Ovary (tissue), 10 donors: ENCODE measurements at places on chromosomes 2 and 18. TPM values are rescaled to one million over a fixed set of nuclear protein-coding genes. Genes with fewer than 3 reads are reported as not detected.

The ABHD3 gene
- total RNA-seq = 6.7 TPM

The AGFG1 gene
- total RNA-seq = 26.2 TPM

The OTOF gene
- not detected for total RNA-seq

The MARCHF4 gene
- total RNA-seq = not detected

The GAL3ST2 gene
- not detected for total RNA-seq

The CETN1 gene
- not detected for total RNA-seq

The RGPD3 gene
- total RNA-seq = 0.15 TPM

The FAP gene
- total RNA-seq = 2.2 TPM

The GPR75 gene
- 3.2 TPM for total RNA-seq

The ANXA4 gene
- total RNA-seq = 73.3 TPM

The FLACC1 gene
- 0.71 TPM for total RNA-seq

The VWA3B gene
- 15.7 TPM for total RNA-seq

The PLGLB1 gene
- 2.3 TPM for total RNA-seq

The PDE11A gene
- 0.92 TPM for total RNA-seq

The ZBTB7C gene
- total RNA-seq = 20.1 TPM

The UNC80 gene
- 1.1 TPM for total RNA-seq

DNA sequence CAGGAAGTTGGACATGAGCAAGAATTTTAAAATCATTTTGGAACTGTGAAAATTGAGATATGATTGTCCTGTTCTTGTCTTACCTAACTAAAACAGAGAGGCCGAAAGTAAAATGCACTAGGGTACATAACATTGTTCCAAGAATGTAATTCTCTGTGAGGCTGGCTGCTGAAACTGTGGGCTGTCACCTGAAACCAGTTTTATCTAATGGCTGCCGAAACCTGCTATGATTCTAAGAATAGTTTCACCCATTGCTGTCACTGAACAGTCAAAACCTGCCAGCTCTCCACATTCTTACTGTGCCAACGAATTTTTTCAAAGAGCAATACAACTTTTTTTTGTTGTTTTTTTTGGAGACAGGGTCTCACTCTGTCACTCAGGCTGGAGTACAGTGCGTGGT is 119.3 kb upstream of the ZSWIM2 start:
- no peak for DNase-seq

- no peak for DNase-seq
Measured at GRCh38 chr2:223721746-223722145, 115.6 kb downstream of the AP1S3 start.

DNA sequence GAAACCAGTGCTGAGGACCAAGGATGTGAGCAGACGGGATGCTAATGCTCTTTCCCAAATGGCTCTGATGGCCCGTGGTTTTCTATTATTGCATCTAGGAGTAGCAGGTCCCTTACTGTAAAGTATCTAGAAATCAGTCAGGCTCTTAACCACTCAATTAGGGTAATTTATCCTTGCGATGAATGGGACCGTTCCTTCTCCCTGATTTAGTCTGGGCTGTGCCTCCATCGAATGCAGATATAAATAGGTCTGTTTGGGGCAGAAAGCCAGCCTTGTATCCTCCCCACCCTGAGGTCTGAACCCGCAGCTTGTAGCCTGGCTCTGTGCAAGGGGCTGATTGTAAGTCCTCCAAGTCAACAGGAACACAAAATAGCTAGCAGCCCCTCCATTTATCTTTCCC is 9.5 kb upstream of the SMARCAL1 start:
- DNase-seq = no peak

DNA sequence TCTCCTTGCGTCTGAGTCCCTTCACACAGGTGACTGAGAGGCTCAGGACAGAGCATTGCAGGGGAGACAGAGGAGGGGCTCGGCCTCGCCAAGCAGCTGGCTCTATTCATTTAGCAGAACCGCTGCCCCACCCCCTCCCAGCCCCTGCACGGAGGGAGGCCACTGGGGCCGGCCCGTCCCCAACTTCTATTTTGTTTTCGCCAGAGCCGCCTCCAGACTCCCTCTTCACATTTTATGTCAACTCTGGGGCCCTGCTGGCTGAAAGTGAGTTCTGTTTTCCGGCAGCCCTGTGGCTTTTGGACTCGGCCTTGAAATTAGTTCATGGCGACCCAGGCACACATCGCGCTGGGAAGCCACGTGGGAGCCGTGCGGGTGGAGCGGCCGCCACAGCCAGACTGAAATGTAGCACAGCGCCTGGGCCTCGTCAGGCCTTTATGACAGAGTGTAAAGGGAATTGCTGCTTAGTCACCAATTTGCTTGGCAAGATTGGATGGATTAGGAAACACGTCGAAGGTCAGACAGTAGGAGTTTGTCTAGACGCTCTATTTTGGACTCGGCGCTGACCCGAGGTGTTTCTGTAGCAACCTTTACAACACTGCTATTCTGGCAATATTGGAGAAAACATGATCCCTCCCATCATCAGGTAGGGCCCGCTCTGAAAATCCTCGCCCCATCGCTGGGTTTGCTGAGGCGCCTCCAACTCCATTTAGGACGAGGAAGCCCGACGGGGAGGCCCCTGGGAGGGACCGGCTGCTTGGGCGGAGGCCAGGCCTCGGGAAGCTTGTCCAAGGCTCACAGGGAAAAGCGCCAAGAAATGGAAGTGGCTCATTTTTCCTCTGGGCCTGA is 90.7 kb upstream of the CTDP1 start:
- DNase-seq = peak; percentile 94

DNA sequence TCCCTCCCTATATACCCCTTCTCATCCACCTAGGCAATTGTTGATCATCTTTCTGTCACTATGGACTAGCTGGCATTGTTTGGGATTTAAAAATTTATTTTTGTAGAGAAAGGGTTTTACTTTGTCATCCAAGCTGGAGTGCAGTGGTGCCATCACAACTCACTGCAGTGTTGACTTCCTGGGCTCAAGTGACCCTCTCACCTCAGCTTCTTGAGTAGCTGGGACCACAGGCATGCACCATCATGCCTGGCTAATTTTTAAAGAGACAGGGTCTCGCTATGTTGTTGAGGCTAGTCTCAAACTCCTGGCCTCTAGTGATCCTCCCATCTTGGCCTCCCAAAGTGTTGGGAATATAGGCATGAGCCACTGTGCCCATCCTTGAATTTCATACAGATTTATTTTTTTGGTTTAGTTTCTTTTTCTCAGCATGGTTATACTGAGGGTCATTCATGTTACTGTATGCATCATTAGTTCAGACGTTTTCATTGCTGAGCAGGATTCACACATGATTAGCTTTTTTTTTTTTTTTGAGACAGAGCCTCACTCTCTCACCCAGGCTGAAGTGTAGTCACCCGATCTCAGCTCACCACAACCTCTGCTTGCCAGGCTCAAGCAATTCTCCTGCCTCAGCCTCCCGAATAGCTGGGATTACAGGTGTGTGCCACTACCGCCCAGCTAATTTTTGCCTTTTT is 8.6 kb upstream of the PCARE start:
- DNase-seq = no peak

DNA sequence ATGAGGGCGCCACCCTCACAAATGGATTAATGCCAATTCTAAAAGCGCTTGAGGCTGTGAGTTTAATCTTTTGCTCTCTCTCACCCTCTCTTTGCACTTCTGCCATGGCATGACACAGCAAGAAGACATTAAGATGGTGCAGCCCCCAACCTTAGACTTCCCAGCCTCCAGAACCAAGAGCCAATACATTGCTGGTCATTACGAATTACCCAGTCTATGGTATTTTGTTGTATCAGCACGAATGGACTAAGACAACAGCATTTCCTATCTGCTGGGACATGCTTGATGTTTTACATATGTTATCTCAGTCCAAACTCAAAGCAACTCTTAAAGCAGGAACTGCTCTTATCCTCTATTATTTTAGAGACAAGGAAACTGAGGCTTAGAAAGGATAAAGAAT is 222.9 kb downstream of the STK39 start:
- no peak for DNase-seq

- no peak for DNase-seq
Measured at GRCh38 chr2:47174733-47175361, 19.7 kb upstream of the STPG4 start.

- DNase-seq = no peak
Measured at GRCh38 chr2:144382849-144383248, 137.1 kb downstream of the ZEB2 start.

DNA sequence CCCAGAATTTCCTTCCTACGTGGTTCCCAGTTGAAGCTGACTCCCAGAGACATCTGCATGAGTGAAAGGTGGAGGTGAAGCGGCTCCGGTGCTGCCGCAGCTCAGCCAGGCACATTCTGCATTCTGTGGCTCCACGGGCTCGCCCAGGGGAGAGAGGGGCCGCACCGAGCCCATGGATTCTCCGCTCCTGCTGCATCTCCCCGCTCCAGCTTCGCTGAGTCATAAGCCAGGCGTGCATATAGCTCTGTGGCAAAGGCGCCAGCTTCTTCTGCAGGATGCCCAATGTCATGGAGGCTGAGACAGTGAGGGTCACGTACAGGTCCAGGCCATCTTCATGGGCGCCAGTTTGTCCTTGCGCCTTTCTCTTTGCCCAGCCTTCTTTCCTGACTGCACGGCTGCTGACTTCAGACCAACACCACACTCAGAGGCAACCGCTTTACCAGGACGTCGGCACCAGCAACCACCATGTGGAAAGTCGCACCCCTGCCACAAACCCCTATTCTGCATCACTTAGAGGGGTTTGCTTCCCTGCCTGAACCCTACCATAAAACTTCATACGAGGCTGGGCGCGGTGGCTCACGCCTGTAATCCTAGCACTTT is 215.7 kb downstream of the MGAT5 start:
- no peak for DNase-seq

GRCh38 chr2:157990173-157990572 is 111.5 kb upstream of the UPP2 start:
- DNase-seq = no peak

DNA sequence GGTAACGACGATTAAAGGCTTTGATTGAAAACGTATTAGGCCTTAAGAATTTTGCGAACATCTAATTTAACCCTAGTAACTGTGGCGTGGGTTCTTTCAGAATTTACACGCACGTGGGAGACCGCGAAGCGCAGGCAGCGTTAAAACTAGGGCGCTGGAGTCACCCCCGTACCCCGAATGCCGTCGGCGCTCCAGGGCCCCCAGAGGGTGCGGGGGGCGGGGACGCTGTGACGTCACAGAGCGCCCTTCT is 673 bp upstream of the SMCHD1 start:
- DNase-seq = no peak

- DNase-seq = no peak
Measured at GRCh38 chr2:20666304-20667150, at the start of gene GDF7. GDF7 (plus strand) TSS chr2:20667144; CDS start chr2:20667240, 96 bp downstream.

DNA sequence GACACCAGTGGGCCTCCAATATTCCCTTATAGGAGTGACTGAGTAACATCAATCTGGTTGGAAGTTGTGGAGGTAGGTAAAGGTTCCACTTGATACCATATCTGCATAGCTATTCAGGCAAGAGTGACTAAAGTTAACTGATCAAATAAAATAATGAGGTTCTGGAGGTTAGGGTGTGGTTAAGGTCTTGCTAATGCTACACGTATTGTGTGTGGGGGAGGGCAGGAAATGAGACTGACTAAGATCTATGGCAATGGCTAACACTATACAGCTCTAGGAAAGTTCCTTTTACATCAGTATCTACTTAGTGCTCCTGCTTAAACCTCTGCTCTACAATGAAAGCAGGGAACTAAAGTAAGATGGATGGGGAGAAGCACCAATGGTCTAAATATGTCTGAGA is 149.1 kb upstream of the MGAT5 start:
- DNase-seq = no peak

DNA sequence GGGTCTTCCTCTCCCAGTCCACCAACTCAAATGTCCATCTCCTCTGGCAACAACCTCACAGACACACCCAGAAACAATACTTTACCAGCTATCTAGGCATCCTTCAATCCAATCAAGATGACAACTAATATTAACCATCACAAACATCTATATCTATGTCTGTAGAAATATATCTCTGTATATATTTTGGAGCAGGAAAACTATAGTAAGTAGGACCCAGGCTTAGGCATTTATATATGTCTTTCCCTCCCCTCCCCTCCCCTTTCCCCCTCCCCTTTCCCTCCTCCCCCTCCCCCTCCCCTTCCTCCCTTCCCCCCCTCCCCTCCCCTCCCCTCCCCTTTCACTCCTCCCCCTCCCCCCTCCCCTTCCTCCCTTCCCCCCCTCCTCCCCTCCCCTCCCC is 210.5 kb downstream of the RNF144A start:
- DNase-seq = no peak

GRCh38 chr18:57780706-57781347 is 22.3 kb downstream of the ATP8B1 start:
- no peak for DNase-seq

- DNase-seq = no peak
Measured at GRCh38 chr18:50573679-50574078, 13.8 kb downstream of the MAPK4 start.

- DNase-seq = peak; percentile 74
Measured at GRCh38 chr2:85273738-85274731, 53.8 kb downstream of the TGOLN2 start.

DNA sequence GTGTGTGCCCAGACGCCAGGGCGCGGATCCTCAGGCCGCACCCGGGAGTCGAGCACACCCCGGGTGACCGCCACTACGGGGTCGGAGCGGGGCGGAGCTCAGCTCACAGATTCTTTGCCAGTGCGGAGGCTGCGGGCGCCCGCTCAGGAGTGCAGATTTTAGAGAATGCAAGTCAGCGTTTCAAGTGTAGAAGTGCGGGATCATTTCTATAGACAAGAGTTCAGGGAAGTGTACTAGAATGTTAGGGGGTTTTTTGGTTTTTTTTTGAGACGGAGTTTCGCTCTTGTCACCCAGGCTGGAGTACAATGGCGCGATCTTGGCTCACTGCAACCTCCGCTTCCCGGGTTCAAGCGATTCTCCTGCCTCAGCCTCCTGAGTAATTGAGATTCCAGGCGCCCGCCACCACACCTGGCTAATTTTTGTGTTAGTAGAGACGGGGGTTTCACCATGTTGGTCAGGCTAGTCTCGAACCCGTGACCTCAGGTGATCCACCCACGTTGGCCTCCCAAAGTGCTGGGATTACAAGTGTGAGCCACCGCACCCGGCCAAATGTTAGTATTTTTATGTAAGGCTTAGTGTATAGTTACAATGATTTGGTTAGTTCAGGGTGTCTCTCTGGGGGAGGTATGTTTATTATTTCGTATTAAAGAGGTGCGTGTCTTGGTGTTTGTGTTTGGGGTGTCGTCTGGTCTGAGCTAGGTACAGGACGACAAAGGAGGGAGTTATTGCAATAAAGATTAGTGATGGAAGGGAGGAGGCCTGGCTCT is 619 bp upstream of the FAM168B start:
- peak; percentile 35 for DNase-seq

GRCh38 chr2:101405351-101405899 is 18.1 kb upstream of the CREG2 start:
- DNase-seq = no peak

GRCh38 chr2:215965532-215966165 is 47.7 kb downstream of the MREG start:
- DNase-seq = no peak

- no peak for DNase-seq
Measured at GRCh38 chr18:435940-436339, 64.6 kb downstream of the COLEC12 start.
